ENCODE measurements at places on chromosomes 1 and 21.
A peak's percentile ranks its signal among the peaks of the same experiment; 100 is the strongest.

DNA sequence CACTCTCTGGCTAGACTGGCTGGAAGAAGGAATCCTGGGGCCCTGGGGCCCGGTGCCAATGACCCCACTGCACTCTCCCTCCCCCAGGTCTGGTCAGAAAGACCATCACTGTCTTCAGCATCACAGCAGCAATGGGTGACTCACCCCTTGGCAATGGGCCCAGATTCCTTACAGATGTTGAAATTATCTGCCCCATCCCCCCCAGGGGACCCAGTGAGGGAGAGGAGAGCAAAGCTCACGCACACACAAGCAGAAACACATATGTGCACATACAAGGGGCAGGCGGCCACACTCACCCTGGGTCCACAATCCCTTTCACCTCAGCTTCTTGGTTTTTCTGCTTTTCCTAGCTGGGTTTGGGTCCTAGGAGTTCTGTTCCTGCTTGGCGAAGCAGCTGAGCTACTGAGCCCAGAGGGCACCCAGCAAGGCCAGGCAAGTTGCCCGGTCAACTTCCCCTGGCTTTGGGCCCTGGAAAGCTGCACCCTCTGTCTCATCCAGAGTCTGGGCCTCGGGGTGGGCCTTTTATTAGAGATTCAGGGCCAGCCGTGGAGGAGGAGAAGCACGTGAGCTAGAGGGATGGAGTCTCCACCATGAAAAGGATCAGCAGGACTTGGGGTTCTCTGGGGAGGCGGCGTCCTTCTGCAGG is 2.6 kb downstream of the COL16A1 start:
- peaks cover 2% of the 10 kb centered on the region for H3K27me3 ChIP-seq
- no peak overlapping the region for H3K27ac ChIP-seq
- peaks cover 24% of the 10 kb centered on the region for H3K4me1 ChIP-seq

- no peaks in the 10 kb centered on the region for H3K4me1 ChIP-seq
- H3K4me3 ChIP-seq = no peak overlapping the region
- peaks cover 5% of the 10 kb centered on the region for H3K27me3 ChIP-seq
- H3K36me3 ChIP-seq = no peaks in the 10 kb centered on the region
Measured at GRCh38 chr1:247528812-247529474, 7.3 kb downstream of the OR2C3 start.

DNA sequence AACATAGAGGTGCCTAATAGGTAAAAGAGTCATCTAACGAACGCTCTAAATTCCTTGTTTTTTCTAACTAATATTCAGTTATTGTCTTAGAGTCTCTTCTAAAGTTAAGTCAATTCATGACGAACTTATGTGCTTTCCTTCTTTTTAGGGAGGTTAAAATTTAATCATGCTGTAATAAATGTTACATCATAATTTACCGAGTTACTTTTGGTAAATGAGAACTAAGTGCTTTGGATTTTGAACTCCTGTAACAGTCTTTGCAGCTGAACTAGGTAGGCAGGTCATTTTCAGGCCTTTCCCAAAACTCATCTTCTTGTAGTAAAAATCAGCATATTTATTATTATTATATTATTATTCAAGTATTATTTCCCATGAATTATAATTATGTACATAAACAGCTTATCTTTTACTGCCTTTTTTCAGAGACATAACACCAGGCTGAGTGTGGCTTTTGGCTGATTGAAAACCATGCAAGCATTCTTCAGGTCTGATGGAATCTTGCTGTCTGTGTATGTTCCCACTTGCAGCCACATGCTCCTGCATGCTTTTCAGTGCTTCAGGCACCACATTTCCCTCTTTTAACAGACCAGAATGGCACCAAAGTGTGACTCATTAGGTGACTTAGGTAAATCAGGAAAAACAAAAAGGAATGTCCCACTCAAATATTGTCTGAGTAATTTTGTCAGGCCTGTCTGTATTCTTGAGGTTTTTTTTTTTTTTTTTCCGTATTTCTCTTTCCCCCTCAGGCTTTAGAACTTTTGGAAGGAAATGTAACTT is 81.0 kb upstream of the CD55 start:
- H3K4me3 ChIP-seq = no peak overlapping the region
- H3K27ac ChIP-seq = no peak overlapping the region
- no peaks in the 10 kb centered on the region for H3K36me3 ChIP-seq
- no peaks in the 10 kb centered on the region for H3K27me3 ChIP-seq

DNA sequence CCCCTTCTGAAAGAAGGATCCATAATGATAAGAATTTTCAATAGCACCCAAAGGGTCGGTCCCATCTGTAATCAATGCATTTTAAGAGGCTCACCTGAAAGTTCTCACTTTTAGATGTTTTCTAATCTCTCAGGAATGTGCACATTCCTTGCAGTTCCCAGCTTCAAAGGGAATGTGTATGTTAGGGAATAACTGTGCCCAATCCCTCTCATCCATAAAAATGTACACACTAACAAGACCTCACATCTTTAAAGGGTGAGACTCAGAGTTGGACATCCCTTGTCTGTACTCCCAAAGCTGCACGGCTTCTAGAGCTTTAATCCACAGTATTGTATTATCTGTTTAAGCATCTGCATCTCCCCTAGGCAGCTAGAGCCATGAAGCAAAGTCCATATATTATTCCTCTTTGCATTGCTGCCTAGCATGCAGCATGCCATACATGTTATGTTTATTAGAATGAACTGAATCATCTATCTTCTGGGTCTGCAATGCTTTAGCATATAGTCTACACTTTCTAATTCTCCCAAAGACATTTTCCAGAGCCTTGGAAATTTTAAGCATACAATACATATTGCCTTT is 9.3 kb upstream of the CCN1 start:
- no peak overlapping the region for H3K27ac ChIP-seq
- H3K4me1 ChIP-seq = peaks cover 2% of the 10 kb centered on the region
- no peak overlapping the region for H3K4me3 ChIP-seq
- no peaks in the 10 kb centered on the region for H3K36me3 ChIP-seq
- H3K27me3 ChIP-seq = peaks cover 9% of the 10 kb centered on the region

DNA sequence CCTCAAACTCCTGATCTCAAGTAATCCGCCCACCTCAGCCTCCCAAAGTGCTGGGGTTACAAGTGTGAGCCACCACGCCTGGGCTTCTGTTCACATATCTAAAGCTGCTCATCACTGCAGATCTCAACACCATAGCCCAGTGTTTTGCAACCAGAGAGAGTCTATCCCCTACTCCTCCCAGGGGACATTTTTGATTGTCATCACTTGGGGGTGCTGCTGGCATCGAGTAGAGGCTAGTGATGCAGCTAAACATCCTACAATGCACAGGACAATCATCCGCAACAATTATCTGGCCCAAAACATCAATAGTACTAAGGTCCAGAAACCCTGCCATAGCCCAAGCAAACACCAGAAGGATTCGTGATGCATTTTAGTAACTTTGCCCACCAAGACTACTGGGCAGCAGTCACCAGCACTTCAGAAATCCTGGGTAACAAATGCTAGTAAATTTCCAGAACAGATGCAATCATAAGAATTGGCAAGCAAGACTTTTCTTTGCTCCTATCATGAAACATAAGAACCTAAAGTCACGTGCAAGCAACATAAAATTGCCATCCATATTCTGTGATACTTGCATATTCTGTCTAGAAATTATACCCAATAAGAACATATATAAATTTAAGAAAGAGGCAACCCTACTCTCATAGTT is 159.2 kb downstream of the APP start:
- no peaks in the 10 kb centered on the region for H3K27me3 ChIP-seq
- no peak for DNase-seq
- no peaks in the 10 kb centered on the region for H3K36me3 ChIP-seq
- H3K4me3 ChIP-seq = no peak overlapping the region

- H3K27ac ChIP-seq = no peak overlapping the region
- no peaks in the 10 kb centered on the region for H3K36me3 ChIP-seq
- no peaks in the 10 kb centered on the region for H3K27me3 ChIP-seq
- no peaks in the 10 kb centered on the region for H3K4me1 ChIP-seq
Measured at GRCh38 chr1:202844935-202845334, 34.2 kb downstream of the PCAT6 start.

DNA sequence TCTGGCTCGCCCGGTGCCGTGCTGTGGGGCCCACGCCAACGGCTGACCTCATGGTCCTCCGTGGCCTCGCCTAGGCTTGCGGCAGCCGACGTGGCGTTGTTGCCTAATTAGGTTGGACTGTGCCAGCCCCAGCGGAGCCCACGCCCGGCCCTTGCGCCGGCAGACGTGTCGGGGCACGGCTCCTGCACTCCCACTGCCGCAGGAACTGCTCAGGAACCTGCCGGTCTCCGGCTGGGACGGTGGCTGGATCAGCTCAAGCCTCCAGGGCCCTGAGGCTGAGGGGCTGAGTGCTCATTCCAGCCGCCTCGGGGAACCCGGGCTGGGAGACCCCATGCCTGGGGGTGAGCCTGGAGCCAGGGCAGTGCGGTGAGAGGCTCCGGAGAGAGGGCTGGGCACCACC is 16.1 kb upstream of the PEX10 start:
- H3K27ac ChIP-seq = no peak overlapping the region
- no peak overlapping the region for H3K4me3 ChIP-seq
- H3K4me1 ChIP-seq = no peaks in the 10 kb centered on the region
- H3K36me3 ChIP-seq = no peaks in the 10 kb centered on the region

DNA sequence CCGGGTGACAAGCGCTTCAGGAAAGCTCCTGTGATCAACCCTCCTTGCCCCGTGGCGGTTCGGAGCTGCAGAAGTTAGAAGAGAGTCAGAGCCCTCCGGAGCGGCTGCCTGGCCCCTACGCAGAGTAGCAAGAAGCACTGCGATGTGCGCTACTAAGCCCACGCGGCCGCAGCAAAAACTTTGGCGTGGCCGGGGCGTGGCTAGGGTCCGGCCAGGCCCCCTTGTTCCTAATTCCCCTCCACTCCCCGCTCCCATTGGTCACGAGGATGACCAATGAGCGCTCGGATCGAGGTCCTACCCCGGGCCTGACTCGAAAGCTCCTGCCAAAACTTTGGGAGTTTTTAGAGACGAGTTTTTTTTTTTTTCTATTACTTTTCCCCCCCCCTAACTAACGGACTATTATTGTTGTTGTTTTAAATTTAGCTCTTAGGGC is at the start of gene HLX:
HLX (plus strand) TSS at position 368 of the 433 bp plus-strand sequence. CDS start 415 bp downstream, outside the sequence.
- peaks cover 36% of the 10 kb centered on the region for H3K27me3 ChIP-seq
- no peak within 1 kb of the TSS for H3K27ac ChIP-seq
- H3K36me3 ChIP-seq = no peaks in the 10 kb centered on the region
- H3K4me3 ChIP-seq = peak within 1 kb of the TSS; percentile 58
- peaks cover 5% of the 10 kb centered on the region for H3K4me1 ChIP-seq
- DNase-seq = no peak

DNA sequence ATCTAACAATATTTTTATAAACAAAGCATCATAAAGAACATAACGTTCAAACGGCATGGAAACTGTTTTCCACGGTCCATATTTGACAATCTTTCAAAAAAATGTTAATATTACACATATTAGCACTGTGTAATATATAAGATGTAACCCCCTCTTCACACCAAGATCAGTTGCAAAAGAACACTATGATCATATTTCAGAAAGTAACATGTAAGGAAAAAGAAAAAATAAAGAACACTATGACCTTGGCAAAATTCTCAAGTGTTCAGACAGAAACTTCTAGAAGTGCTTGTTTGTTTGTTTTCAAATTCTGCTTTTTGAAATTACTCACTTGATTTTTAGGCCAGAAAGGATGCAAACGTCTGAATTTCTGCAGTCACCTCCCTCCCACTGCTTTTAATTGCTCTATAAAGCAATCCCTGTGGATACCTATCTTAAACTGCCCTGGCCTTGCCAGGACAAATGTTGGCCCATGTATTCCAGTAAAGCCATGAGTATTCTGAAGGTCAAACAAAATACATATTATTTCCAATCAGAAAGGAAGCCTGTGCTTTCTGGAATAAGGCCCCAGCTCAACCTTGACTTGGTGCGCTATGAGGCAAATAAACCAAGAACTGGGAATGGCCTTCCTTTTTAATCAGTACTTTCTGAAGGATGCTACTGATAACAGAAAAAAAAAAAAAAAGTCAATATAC is 68.6 kb downstream of the TGFBR3 start:
- H3K4me3 ChIP-seq = no peak overlapping the region
- DNase-seq = no peak
- H3K4me1 ChIP-seq = peaks cover 3% of the 10 kb centered on the region
- no peaks in the 10 kb centered on the region for H3K36me3 ChIP-seq
- no peaks in the 10 kb centered on the region for H3K27me3 ChIP-seq

GRCh38 chr1:223706077-223706973 is 6.0 kb upstream of the CAPN2 start:
- no peaks in the 10 kb centered on the region for H3K4me1 ChIP-seq
- H3K27me3 ChIP-seq = no peaks in the 10 kb centered on the region
- H3K27ac ChIP-seq = no peak overlapping the region
- H3K4me3 ChIP-seq = no peak overlapping the region
- no peaks in the 10 kb centered on the region for H3K36me3 ChIP-seq
- no peak for DNase-seq
